Tibial nerve (tissue), 4 donors: ENCODE measurements at places on chromosomes 4 and X.

DNA sequence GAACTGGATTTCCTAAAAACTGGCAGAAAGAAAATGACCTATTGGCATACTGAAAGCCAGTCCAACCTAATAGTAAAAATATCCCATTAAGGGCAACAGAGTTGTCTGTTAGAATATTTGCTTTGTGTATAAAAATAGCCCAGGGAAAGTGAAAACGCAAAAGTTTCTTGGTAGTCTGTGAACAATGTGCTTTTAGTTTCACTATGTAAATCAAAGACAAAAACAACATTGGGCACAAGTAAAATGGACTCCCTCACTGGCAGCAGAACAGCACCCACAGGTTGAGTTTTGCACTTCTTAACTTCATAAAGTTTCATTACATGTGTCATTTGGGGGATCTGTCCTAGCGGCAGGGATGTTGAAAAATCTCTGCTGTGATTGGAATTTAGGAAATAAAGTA is 4.3 kb upstream of the FGG start:
- no peak for DNase-seq

DNA sequence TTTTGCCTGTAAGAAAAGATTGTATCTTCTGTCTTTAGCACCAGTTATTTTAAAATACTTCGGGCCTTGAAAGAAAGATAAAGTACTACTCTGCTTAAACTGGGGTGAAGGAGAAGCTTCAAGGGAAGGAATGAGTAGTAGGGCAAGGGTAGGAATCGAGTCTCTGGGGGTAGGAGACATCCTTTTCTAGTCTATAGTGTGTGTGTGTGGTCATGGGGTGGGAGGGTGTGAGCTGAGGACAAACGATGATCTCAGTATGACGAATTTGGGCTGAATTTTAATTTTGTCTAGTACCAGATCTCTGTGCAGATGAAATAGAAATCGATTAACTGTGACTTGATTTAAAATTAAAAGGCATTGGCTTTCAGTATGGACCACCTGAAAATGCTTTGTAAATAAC is 3.3 kb upstream of the MYOZ2 start:
- DNase-seq, result no peak

DNA sequence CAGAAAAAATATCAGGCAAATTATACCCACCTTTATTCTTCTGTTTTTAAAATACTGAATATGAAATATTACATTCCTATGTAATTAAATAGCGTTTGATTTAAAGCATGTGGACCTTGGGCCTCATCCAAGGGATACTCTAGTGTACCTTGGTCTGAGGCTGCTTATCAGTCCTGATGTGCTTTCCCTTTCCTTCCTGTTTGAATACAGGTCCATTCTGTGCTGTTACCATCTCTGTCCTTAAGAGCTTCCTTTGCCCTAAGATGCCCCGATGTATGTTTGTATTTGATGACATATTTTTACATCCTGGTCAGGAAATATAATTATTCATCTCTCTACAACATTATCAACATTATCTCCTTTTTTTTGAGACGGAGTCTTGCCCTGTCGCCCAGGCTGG is 24.1 kb downstream of the FAT4 start:
- DNase-seq, result no peak

- DNase-seq, result no peak
These were observed 188.4 kb upstream of the GALNT7 start for GRCh38 chr4:172980219-172980618.

DNA sequence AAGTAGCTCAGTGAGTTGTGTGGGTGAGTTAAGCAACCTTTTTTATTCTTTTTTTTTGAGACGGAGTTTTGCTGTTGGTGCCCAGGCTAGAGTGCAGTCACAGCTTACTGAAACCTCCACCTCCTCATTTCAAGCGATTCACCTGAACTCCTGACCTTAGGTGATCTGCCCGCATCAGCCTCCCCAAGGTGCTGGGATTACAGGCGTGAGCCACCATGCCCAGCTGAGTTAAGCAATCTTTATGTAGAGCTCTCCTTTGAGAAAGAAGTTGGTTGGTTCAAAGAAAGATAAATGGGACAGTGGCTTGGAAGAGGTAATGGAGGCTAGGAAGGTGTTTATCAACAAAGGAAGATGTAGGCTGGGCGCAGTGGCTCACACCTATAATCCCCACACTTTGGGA is 3.2 kb downstream of the MSMO1 start:
- no peak for DNase-seq

DNA sequence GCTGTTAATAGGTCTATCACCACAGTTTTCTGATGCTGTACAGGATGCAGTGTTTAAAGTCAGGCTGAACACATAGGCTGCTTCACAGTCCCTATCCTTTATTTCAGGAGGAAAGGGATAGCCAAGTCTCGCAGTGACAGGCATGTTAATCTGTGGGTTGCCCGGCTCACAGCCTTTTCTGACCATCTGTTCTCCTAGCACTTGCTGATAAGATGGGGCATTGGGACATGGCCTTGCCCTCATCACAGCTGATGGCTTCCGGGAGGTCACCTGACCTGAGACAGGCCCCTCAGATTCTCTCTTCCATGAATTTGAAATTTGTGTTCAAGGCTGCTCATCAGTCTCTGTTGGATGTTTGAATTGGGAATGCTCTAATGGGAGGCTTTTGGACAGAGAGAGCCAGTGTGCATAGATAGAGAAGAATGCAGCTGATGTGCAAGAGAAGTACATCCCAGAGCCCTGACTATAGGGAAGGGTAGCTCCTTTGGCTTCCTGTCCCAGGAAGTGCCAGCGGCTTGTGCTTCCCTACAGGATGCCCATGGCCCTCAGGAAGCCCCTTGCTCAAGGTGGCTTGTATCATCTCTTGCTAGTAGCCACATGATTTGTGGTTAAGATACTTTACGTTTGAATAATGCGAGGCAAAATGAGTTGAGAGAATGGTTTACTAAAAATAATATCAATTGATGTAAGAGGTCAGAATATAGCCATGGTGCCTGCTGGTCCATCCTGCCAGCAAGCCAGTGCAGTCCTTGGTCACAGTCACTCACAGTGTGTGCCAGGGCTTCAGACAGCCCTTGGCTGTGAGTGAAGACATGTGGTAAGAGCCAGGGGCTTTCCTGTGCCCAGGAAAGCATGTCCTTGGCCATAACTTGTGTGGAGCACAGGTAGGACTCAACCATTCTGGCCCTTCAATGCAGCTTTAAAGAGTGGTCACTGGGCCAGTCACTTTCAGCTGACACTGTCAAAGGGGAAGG is 88.6 kb downstream of the TSPAN7 start:
- DNase-seq, result no peak

DNA sequence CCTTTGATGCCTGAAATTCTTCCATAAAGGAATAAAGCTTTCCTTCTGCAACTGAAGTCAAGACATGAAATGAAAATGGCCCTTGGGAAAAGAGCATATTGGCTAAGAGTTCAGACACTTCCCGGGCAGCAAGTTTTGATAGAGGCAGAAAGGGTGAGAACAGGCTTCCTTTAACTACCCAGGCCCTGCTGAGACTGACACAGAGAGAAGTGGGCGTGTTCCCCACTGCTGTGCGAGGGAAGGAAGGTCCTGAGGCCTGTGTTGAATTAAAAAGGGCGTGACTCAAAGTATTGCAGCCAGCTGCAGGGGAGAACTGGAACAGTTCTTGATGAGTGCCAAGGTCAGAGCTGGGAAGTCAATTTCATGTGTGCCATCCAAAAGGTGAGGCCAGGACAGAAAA is 33.9 kb upstream of the ADGRG2 start:
- DNase-seq, result no peak

DNA sequence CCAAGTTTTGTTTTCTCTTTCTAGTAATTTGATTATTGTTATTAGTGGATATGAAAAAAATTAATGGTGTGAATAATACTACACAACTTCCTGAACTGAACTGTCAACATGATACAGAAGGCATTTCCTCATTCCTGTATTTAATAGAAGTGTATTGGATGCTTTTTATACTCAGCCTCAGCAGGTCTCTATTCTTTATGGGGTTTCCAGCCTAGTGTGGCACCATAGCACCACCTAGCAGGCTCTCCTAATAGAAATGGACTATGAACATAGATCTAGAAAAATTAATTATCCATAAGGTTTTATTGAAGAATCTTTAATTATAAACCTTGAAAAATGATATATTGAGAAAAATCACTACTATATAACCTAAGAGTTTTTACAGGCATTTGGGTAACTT is 52.4 kb downstream of the GLRB start:
- no peak for DNase-seq

- no peak for DNase-seq
These were observed 76.3 kb downstream of the STK32B start for GRCh38 chr4:5127556-5127955.

- DNase-seq, result no peak
These were observed 15.8 kb downstream of the SYNPO2 start for GRCh38 chr4:118904418-118904817.

DNA sequence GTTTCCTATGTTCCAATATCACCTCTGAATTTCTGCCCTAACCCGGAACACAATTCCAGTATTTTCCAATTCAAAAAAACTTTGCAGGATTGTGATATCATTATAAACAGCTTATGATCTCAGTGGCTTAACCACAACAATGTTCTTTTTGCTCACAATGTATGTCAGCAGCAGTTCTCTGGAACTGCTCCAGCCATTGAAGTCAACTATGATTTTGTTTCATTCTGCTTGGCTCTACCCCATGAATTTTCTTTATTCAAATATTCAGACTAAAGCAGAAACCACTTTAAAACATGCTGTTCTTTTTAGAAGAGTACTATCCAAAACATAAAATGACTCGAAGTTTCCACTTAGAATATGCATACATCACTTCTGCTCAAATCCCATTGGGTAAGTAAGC is 1611.1 kb downstream of the ARAP2 start:
- no peak for DNase-seq

GRCh38 chrX:11530621-11531020 is 135.1 kb downstream of the ARHGAP6 start:
- DNase-seq, result no peak

DNA sequence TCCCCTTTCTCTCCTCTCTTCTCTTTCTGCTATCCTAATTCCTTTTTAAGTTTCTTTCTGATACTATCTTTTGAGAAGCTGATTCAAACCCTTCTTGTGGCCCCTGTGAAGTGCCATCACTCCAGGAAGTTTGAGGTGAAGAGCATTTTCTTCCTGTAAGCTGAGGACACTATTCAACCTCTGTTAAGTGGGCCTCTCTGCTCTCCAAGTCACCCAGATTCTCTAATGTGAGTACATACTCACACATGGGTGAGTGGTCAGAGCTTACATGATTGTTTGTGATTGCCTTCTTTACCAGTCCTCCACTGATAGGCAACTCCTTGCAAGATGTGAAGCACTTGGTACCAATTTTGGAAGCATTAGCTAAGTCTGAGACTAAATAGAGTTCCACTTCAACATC is 18.4 kb upstream of the SMIM10L2A start:
- no peak for DNase-seq

GRCh38 chr4:19300213-19300612 is 951.5 kb upstream of the SLIT2 start:
- no peak for DNase-seq

DNA sequence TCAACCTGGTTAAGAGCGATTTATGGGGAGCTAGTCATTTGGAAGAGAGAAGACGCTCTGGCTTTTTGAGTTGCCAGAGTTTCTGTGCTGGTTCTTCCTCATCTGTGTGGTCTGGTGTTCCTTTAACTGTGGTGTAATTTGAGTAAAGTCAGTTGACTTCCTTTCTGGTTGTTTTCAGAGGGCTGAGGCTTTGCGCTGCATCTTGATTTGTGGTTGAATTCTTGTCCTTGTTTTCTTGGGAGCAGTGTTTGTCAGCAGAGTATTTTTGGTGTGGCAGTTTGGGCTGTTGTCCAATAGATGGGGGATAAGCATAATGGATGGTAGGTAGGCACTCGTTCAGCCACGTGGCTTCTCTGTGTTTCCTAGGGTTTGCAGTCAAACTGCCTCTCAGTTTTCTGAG is 2143.2 kb upstream of the TENM3 start:
- no peak for DNase-seq

GRCh38 chrX:1422135-1422465 is 30.2 kb upstream of the SLC25A6 start:
- DNase-seq, result no peak

DNA sequence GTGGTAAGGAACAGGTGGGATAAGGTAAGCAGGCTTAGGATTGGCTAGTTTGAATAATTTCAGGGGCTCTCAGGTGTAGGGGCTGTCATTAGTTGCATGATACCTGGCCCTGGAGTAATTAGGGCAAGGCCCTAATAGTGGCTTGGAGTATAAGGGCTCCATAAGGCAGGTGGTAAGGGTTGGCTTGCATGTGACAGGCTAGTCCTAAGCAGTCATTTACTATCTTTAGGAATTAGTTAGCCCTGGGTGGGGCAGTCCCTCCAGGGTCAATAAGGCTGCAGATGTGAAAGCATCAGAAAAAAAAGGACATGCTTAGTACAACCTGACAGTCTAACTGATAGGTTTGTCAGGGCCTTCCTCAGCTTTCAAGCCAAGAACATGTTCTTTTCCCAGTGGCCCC is 7.8 kb upstream of the TMPRSS11D start:
- no peak for DNase-seq

- no peak for DNase-seq
These were observed 133.3 kb downstream of the STK32B start for GRCh38 chr4:5184606-5185005.

DNA sequence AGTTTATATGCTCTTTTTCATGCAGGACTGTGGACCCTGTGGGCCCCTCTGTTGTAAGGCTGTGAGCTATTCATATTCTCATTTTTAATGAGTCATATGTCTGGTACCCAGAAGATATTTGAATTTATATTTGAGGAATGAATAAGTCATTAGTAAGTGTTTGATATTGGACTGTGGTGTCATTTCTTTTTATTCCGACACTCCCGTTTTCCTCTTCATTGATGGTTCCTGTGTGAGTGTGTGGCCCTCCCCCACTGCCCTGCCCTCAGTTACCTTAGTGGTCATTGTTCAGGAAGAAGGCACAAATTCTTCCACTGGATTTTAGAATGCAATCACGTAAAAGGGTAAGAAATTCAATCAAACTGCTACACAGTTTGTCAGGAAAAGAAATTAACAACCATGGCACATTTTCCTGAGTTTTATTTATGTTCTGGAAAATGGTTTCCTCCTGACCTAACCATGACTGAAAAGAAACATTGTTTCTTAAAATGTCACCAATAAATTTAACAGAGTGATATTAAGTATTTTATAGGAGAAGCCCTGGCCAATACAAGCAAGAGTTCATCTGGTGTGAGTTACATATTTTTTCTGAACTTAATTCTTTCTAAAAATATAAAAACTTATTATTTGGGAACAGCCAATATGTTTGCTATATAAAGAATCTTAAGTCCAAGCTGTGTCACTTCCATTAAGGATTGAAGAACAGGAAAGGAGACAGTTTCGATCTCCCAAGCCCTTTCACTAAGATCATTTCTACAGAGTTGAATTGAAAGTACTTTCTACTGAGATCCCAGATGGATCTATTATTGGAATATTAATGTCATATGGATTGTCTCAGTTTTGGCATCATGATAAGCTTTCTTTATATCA is 370.5 kb upstream of the ANXA10 start:
- no peak for DNase-seq

DNA sequence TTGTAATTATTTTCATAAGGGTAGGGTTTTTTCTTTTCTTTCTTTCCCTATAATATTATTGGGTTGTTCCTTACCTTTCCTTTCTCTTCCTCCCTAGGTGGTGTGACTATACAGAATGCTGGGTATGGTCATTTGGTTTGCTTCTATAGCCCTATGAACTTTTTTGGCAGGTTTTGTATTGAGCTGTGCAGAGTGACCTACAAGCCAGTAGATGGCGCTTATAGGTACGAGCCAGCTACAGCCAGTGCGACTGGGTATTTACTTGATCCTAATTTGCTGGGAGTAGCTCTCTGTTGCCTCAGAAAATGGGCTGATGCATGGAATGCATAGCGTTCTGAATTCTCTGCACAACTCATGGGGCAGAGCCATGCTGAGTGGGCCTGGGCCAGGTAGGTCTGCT is 423.3 kb downstream of the MAGEE1 start:
- DNase-seq, result no peak
